ENCODE measurements at places on chromosomes 2 and 18. TPM values are rescaled to one million over a fixed set of nuclear protein-coding genes. Genes with fewer than 3 reads are reported as not detected.

The ADCYAP1 gene
- total RNA-seq = not detected

The KIDINS220 gene
- total RNA-seq = 58.8 TPM

The SERPINB5 gene
- total RNA-seq = not detected

The MBD2 gene
- total RNA-seq = 21.7 TPM
